GM13977 (cell line): ENCODE measurements at places on chromosomes 6 and 20.

DNA sequence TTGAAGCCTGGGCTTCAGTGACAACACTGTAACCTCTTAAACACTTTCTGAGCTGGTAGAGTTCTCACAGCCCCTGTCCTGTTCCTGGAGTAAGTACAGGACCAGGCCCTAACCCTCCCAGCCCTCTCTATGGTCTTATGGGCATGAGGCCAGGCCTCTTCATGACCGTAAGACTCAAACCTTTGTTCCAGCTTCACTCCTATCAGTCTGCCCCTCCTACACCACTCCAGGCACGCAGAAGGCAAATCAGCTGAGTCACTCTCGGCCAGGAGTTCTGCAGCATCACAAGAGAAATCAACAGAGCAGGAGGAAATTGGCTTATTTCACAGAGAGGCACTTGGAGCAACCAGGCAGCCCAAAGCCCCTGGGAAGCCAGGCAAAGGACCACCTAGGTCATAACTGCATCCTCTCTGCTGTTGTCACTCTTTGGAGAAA is 25.3 kb upstream of the CHD6 start:
- DNase-seq, result no peak

DNA sequence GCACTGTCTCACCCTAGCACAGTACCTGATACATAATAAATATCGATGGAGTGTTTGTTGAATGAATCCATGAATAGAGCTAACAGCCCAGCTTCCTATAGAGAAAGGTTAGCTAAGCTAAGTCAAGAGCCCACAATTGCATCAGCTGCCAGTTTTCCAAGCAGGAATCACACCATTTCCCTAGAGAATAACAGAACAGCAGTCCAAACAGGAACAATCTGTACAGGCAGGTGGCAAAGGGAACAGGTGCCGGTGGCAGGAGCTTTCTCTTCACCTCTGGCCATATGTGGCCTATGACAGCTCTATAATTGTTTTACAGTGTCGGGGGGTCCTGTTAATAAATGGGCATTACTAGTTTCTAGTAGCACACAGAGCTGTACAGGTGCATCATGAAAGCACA is 38.8 kb downstream of the ISM1 start:
- DNase-seq, result no peak

GRCh38 chr6:73746787-73747186 is 50.8 kb downstream of the CD109 start:
- no peak for DNase-seq

GRCh38 chr6:70210462-70210861 is 92.4 kb downstream of the COL9A1 start:
- DNase-seq, result peak; percentile 9

- no peak for DNase-seq
Measured at GRCh38 chr20:33589059-33589458, 73.1 kb upstream of the C20orf144 start.

- DNase-seq, result no peak
Measured at GRCh38 chr20:32391003-32391402, 32.9 kb downstream of the ASXL1 start.

DNA sequence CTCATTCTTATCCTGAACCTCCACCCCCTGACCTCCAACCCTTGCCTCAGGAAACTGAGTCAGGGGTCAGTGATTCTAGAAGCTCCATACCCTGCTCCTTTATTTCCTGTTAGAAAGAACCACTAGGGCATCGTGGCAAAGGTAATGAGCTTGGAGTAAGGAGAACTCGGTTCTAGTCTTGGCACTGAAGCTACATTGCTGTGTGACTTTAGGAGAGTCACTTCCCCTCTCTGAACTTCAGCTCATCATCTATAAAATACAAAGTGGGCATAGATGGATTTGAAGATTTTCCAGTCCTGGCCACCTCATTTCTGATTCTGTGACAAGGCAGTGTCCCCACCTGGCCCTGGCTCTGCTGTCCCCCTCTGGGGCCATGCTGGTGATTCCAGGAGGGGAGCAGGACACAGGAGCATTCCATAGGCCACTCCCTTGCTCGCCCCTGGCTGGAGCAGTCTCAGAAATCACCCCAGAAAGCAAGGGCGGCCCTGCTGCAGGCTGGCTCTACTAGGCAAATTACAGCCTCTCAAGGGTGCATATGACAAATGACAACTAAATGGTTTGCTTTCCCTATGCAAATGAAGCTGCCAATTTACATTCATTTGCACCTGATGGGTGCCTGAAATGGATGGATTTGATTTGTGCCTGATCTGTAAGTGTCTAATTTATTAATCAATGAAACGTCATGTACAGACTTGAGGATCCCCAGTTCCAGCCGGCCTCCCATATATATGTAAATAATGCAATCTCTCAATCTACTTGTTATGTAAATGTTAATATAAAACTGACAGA is 62.2 kb downstream of the LRFN2 start:
- DNase-seq, result no peak

DNA sequence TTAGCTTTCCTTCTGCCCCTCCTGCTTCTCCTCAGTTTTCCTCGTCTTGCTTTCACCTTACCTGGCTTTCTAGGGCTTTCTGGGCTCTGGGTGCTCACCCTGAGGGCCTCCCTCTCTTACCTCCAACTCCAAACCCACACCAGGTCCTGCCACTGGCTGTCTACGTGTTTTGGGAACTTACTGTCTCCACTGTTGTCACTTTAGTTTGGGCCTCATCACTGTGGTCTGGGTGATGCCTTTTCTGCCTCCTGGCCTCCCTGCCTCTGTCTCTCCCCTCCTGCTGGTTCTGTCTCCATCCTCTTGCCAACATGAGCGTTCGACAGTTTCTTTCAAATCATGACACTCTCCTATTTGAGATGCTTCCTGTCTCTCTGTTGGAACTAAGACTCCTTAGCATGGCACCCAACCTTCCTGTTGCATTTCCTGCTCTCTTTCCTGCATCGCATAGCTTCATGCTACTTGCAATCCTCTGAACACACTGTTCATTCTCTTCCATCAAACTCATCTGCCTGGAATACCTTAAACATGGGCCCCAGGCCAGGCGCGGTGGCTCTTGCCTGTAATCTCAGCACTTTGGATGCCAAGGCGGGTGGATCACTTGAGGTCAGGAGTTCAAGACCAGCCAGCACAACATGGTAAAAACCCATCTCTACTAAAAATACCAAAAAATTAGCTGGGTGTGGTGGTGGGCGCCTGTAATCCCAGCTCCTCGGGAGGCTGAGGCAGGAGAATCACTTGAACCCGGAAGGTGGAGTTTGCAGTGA is 5.5 kb downstream of the CD40 start:
- no peak for DNase-seq

DNA sequence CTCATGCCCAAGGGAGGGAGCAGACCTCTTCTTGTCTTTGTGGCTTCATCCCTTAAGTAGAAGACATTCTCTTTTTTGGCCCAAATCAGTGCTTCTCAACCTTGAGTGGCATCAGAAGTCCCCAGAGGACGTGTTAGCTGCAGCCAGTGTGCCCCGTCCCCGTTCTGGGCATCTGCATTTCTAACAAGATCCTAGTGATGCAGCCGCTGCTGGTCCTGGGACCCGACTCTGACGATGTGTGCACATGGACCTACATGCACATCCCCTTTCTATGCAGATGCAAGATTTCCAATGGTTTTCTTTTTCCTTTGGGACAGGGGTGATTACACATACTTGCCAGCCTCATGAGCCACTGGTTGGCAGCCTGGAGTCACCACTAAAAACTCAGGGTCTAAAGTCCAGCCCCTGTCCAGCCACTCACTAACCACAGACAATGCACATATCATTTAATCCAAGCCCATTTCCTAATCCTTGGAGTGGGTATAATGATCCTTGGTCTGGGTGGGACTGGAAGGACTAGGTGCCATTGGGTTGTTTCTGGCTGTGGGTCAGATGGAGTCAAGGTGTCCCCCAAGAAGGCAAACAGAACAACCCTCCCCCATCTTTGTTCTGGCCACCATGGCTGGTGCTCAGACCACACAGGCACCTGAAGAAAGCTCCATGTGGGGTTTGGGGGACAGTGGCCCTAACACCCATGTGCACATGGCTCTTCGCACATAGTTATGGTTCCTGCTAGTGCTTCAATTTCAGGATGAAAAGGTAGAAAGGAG is 6.4 kb downstream of the ACSS1 start:
- no peak for DNase-seq

DNA sequence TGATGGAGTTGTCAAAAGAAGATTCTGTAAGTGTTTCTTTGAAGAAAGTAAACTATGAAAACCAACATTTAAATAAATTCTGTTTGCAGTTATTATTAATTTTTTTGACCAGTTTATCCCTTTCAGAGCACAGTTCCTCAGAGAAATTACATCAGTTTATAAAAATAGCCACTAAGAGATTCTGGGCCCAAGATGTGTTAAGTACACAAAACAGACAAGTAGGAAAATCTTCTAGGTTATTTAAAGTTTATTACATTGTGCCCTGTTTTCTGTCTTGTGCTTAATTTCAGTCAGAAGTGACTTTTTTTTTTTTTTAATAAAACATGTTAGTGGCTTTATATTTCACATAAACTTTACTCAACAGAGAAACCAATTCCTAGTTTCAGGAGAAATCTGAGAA is 72.3 kb downstream of the ECT2L start:
- DNase-seq, result no peak

GRCh38 chr20:8408587-8409307 is 276.7 kb downstream of the PLCB1 start:
- DNase-seq, result no peak

GRCh38 chr20:22241609-22242008 is 342.8 kb downstream of the FOXA2 start:
- no peak for DNase-seq

- DNase-seq, result no peak
Measured at GRCh38 chr6:131400054-131400778, 172.8 kb upstream of the ARG1 start.

DNA sequence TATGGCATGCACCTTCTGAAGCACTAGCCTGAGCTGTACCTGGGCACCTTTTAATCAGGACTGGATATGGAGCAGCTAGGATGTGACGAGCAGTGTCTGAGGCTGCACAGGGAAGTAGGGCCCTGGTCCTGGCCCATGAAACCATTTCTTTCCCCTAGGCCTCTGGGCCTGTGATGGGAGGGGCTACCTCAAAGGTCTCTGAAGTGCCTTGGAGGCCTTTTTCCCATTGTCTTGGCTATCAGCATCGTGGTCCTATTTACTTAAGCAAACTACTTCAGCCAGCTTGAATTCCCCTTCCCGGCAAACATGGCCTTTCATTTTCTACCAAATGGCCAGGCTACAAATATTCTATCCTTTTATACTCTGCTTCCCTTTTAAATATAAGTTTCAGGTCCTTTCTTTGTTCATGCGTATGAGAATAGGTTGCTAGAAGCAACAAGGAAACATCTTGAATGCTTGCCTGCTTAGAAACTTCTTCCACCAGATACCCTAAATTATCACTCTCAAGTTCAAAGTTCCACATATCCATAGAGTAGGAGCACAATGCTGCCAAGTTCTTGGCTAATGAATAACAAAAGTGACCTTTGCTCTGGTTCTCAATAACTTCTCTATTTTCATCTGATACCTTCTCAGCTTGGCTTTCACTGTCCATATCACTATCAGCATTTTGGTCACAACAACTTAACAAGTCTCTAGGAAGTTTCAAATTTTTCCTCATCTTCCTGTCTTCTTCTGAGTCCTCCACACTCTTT is 673.1 kb downstream of the HTR1B start:
- DNase-seq, result no peak

DNA sequence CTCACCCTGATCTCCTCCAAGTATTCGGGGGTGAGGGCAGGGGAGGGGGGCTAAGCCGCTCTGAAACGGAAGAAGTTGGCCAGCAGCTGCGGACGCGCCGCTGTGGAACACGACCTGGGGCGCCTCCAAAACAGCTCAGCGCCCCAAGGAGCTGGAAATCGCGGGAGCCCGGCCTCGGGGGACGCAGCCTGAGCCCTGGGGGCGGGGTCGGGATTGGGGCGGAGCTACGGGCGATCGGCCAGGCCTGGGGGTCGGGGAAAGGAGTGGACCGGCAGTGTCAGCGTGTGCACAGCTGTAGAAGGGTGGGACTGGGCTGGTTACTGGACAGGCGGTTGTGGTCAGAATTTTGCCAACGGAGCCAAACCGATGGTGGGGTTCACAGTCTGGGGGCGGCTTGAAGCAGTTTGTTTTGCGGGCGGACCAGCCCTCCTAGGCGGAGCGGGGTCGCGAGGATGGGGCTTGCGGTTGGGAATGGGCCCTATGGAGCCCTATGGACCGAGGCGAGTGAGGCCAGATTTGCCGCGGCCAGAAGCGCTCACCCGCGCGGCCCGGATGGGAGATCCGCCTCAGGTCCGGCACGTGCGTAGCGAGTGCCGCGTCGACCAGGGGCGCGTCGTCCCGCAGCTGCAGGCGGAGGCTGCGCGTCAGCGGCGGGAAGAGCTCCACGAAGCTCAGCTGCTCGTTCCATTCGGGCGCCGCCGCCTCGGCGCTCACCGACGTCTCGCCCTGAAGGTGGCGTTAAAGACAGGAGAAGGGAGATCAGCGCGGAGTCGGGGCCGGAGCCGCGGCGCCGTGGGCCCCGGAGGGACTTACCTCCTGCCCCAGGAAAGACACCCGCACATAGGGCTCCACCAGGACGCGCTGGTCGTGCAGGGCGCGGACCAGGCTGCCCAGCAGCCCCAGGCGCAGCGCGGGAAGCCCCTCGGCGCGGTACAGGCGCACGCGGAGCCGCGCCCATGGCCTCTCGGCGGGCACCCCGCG is 14.3 kb upstream of the SPAG4 start:
- peak; percentile 86 for DNase-seq

GRCh38 chr20:19423097-19423899 is 210.9 kb downstream of the SLC24A3 start:
- DNase-seq, result no peak

GRCh38 chr20:56348305-56348693 is 10.5 kb upstream of the FAM210B start:
- no peak for DNase-seq

- no peak for DNase-seq
Measured at GRCh38 chr6:41964201-41964887, 22.7 kb upstream of the CCND3 start.

DNA sequence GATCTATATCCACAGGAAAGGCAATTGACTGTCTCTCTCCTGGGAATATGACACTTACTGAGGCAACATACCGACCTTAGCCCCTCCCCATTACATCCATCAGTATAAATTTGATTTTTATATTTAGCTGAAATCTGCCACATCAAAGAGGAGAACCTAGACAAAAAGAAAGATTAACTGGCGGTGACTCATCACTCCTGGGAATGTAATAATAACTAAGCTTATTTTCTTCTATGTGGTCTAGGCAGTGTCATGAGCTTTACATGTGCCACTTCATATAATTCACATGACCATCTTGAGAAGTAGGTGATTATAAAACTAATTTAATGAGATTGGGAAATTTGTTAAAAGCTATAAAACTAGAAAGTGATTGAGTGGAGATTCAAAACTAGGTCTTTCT is 520.0 kb upstream of the HS3ST5 start:
- DNase-seq, result no peak

DNA sequence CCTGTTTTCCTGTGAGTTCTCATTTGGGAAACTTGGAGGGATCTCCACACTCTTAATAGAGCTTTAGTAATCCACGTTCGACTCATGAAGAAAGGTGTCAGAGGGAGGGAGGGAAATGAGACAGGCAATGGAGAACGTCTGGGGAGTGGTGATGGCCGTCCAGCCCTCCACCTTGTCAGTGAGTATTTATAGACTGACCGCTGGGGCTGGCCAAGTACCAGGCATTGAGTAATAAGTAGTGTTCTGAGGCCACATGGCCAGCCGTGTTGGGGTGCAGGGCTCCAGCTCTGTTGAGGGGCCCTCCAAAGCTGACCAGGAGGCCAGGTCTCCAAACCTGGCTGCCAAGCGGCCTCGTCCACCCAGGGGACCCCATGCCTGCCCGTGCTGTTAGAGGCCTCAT is 11.3 kb upstream of the DSN1 start:
- DNase-seq, result no peak
